Smooth muscle cell of the pulmonary artery (primary cell): ENCODE measurements at places on chromosomes 6 and 20. TPM values are rescaled to one million over a fixed set of nuclear protein-coding genes. Genes with fewer than 3 reads are reported as not detected.

The KCNG1 gene
- 3.2 and 18.6 TPM in 2 replicates for total RNA-seq

The EDN1 gene
- total RNA-seq, result 23.8 and 24.9 TPM in 2 replicates

The PLCB1 gene
- total RNA-seq, result 15.6 and 17.7 TPM in 2 replicates

The ZNF512B gene
- 11.9 and 15.3 TPM in 2 replicates for total RNA-seq

The SLC16A10 gene
- total RNA-seq, result not detected in 2 replicates

The NKAPL gene
- 0.96 and 1.7 TPM in 2 replicates for total RNA-seq

The PRKN gene
- total RNA-seq, result 1.1 and 3.0 TPM in 2 replicates

The CALHM5 gene
- 6.8 and 12.1 TPM in 2 replicates for total RNA-seq

The TP53TG5 gene
- 0.03 TPM in 1 of 2 replicates, not detected in the other for total RNA-seq

The DLK2 gene
- 0.20 and 0.86 TPM in 2 replicates for total RNA-seq

The SRSF12 gene
- total RNA-seq, result 0.03 and 0.33 TPM in 2 replicates

The ZC3H12D gene
- 0.17 and 0.33 TPM in 2 replicates for total RNA-seq

The CAGE1 gene
- 0.07 TPM in 2 replicates for total RNA-seq

The FAM162B gene
- 2.2 and 11.5 TPM in 2 replicates for total RNA-seq

The DDO gene
- 3.6 and 5.9 TPM in 2 replicates for total RNA-seq

The HLA-DQB1 gene
- not detected in 2 replicates for total RNA-seq

The NSFL1C gene
- 24.7 and 32.6 TPM in 2 replicates for total RNA-seq

The DBNDD2 gene
- 3.0 and 4.7 TPM in 2 replicates for total RNA-seq

The SLPI gene
- 0.52 and 0.69 TPM in 2 replicates for total RNA-seq

The FAM83C gene
- not detected in 2 replicates for total RNA-seq

The GPRC6A gene
- total RNA-seq, result not detected in 2 replicates

The SOBP gene
- total RNA-seq, result 2.3 and 14.6 TPM in 2 replicates

The CYB5R4 gene
- total RNA-seq, result 4.2 and 5.3 TPM in 2 replicates

The CD93 gene
- 0.63 and 1.6 TPM in 2 replicates for total RNA-seq

The MEP1A gene
- total RNA-seq, result not detected in 2 replicates

The ESF1 gene
- 9.8 and 10.7 TPM in 2 replicates for total RNA-seq

The MICA gene
- 45.9 and 164 TPM in 2 replicates for total RNA-seq

The ADGB gene
- not detected in 2 replicates for total RNA-seq

The CYP39A1 gene
- 0.07 and 0.78 TPM in 2 replicates for total RNA-seq

The PNPLA1 gene
- 0.03 and 0.07 TPM in 2 replicates for total RNA-seq

The LY6G6D gene
- total RNA-seq, result not detected in 2 replicates

The MSH5 gene
- 3.8 and 6.6 TPM in 2 replicates for total RNA-seq

The FAM217A gene
- not detected in 2 replicates for total RNA-seq

The OR2B6 gene
- 0.07 TPM in 1 of 2 replicates, not detected in the other for total RNA-seq

The LRRC1 gene
- total RNA-seq, result 5.3 and 8.8 TPM in 2 replicates

The CDH26 gene
- total RNA-seq, result 0.17 and 0.59 TPM in 2 replicates

The FLRT3 gene
- 0.52 and 0.76 TPM in 2 replicates for total RNA-seq

The LRRC73 gene
- 0.78 and 1.4 TPM in 2 replicates for total RNA-seq

The SLC25A27 gene
- total RNA-seq, result 5.0 and 7.0 TPM in 2 replicates

The PERP gene
- 22.4 and 35.7 TPM in 2 replicates for total RNA-seq

The CLVS2 gene
- not detected in 2 replicates for total RNA-seq

The ADAM33 gene
- 11.3 and 15.3 TPM in 2 replicates for total RNA-seq

The PGC gene
- total RNA-seq, result not detected in 2 replicates

The OXT gene
- total RNA-seq, result not detected in 2 replicates

The SUMO4 gene
- total RNA-seq, result 1.2 and 1.7 TPM in 2 replicates

The BNIP5 gene
- total RNA-seq, result not detected in 2 replicates

The IP6K3 gene
- total RNA-seq, result 0.03 and 0.20 TPM in 2 replicates

The RPN2 gene
- 462 and 520 TPM in 2 replicates for total RNA-seq
